Muscle of arm (tissue), 14 donors: ENCODE measurements at places on chromosomes 1 and 21. TPM values are rescaled to one million over a fixed set of nuclear protein-coding genes. Genes with fewer than 3 reads are reported as not detected.

GRCh38 chr1:213055767-213056166 is 4.7 kb downstream of the RPS6KC1 start:
- DNase-seq: no peak

GRCh38 chr1:99465176-99465900 is 180.6 kb upstream of the PALMD start:
- no peak for DNase-seq

CD1D gene
- 2.7 TPM for polyA plus RNA-seq

DNA sequence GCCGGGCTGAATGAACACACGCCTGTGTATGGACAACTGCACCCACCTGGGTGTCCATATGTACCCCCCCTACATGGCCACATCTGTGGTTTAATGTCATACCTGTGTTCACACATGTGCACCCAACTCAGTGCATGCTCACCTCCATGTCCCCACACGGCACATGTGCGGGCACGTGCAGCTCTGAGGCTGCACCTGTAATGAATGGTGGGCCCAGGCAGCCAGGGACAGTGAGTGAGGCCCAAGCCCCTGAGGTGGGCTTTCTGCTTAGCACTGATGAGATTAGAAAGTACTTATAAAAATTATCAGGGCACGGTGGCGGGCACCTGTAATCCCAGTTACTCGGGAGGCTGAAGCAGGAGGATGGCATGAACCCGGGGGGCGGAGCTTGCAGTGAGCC is 42.5 kb upstream of the CSF3R start:
- DNase-seq: no peak

DNA sequence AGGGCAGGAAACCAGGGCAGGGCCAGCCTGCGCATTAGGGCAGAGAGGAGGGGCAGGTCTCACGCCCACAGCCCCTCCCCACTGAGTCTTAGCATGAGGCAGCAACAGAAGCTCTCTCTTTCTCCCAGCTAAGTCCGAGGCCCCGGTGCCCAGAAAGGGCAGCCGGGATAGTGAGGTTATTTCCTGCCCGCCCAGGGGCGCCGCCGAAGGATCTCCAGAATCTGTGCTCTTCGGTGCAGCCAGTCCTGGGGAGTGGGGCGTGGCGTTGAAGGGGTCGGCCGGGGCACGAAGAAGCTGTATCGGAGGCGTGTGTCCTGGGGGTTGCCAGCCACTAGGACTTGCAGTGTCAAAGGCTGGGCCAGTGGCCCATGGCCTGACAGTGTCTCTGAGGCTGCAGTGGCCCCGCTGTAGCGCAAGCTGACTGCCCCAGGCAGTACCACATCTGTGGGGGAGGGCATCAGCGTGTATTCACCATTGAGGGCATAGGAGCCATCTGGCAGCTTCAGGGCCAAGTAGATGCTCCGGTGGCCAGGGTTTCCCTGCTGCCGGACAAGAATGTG is 7.8 kb downstream of the ADAMTS4 start:
- no peak for DNase-seq

DNA sequence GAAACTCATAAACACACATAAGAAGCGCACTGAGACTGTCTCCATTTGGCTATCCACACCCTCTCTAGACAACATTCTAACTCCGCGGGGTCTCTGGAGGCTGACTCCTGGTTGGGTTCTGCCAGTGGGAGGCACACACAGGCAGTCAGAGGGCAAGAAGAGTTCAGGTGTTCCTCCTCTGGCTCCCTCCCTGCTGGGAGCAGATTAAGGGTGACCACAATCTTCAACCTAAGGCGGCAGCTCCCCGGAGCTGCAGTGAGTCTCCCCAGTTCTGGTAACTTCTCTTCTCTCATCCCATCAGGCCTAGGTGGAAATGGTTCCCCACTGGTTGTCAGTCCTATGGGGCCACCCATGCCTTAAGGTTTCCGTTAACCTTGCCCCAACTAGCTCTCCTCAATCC is 7.4 kb upstream of the TENT5C start:
- no peak for DNase-seq

DNA sequence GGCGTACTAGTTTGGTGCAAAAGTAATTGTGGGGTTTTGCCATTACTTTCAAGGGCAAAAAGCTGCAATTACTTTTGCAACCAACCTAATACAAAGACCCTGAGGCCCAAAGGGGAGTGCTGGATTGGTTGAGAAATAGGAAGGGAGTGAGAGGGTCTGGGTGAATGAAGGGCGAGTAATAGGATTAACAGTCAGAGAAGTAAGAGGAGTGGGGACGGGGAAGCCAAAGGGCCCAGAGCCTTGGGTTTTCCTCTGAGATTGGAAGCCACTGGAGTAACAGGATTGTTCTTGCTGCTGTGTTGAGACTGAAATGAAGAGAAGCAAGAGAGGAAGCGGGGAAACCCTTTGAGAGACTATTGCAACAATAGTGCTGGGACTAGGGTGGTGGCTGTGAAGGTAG is 19.0 kb upstream of the PRELP start:
- DNase-seq: no peak

- no peak for DNase-seq
Observed at GRCh38 chr21:31426235-31426797, 82.3 kb upstream of the TIAM1 start.

RNU1-4 gene
- not detected for polyA plus RNA-seq

DNA sequence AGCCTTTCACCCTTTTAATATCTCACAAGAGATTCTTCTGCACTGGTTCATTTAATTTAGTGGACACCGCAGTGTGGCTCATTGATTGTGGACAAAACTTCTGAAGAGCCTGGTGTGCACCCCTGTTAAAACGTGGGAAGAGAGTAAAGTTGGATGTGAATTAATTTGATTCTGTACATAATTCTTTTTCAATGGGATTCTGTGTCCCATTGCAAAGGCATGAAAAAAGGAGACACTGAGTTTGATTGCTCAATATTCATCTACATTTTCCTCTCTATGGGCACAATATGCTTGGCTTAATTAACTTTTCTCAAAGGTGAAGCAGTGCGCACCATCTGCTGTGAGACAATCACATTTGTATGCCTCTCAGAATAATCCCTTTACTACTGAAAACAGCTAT is 95.1 kb downstream of the BARHL2 start:
- no peak for DNase-seq

DMBX1 gene
- polyA plus RNA-seq: not detected

- no peak for DNase-seq
Observed at GRCh38 chr1:115283249-115283648, 54.8 kb downstream of the NGF start.

DNA sequence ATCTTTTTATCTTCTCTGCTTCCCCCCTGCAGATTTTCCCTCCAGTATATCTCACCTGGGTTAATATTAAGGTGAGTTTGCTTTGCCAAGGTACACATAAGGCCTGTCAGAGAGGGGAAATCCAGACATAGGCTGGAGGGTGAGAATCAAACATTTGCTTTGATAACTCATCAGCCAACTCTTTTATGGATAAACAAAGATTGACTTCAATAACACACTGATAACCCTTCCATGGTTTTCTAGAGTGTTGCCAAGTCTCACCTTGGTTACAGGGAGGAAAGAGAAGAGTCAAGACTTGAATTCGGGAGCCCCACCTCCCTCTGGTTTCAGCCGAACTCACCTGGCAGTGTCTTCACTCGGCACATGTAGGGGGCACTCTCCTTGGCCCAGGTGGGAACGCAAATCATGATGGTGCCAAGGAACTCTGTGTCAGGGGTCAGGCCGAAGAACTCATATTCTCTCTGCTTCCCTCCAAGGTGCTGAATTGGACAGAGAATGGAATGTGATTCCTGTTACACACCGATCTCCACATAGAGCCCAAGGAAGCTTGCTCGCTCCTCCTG is 15.1 kb downstream of the IL22RA1 start:
- DNase-seq: no peak

DNA sequence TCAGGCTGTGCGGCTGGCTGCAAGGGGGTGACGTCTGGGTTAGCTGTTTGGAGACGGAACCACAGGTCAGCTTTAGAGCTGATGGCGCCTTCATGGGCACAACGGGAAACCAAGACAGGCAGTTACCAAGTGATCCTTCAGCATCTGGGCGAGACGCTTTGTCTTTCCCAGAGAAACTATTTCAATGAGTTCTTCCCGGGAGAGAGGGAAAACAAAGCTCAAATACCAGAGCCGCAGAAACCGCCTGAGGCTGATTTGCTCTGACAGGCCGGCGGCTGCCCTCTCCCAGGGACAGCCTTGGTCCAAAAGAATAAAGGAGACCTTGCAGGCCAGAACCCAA is 76.5 kb downstream of the CD58 start:
- DNase-seq: no peak
